ENCODE measurements at places on chromosomes 12 and 14. TPM values are rescaled to one million over a fixed set of nuclear protein-coding genes. Genes with fewer than 3 reads are reported as not detected.

Gene HOXC6
- polyA plus RNA-seq: 0.14 TPM

Gene IRAK4
- 23.6 TPM for polyA plus RNA-seq

GRCh38 chr14:50230701-50231474 is 490 bp downstream of the SOS2 start:
- DNase-seq: peak; percentile 48
- peak overlapping the region; percentile 79 for H3K4me3 ChIP-seq
- peaks cover 25% of the 10 kb centered on the region for H3K4me1 ChIP-seq
- H3K27me3 ChIP-seq: no peaks in the 10 kb centered on the region

- H3K36me3 ChIP-seq: no peaks in the 10 kb centered on the region
- no peak overlapping the region for H3K27ac ChIP-seq
Observed at GRCh38 chr14:52314595-52315354, 663 bp downstream of the PTGER2 start.

DNA sequence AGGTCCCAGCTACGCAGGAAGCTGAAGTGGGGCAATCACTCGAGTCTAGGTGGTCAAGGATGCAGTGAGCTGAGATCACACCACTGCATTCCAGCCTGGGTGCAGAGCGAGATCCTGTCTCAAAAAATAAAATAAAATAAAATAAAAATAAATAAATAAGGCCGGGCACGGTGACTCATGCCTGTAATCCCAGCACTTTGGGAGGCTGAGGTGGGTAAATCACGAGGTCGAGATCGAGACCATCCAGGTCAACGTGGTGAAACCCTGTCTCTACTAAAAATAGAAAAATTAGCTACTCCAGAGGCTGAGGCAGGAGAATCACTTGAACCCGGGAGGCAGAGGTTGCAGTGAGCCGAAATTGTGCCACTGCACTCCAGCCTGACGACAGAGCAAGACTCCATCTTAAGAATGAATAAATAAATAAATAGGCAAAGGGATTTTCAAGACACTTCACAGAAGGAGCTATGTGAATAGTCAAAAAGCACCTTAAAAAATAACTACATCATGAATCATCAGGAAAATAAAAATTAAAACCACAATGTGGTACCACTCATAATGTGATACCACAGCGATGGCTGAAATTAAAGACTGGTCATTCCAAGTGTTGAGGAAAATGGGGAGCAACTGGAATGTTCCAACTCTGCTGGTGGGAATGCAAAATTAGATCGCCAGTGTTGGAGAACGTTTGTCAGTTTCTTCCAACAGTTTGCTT is 92.9 kb upstream of the TBX3 start:
- no peak overlapping the region for H3K4me3 ChIP-seq
- no peaks in the 10 kb centered on the region for H3K4me1 ChIP-seq
- no peak overlapping the region for H3K27ac ChIP-seq
- no peak for DNase-seq

DNA sequence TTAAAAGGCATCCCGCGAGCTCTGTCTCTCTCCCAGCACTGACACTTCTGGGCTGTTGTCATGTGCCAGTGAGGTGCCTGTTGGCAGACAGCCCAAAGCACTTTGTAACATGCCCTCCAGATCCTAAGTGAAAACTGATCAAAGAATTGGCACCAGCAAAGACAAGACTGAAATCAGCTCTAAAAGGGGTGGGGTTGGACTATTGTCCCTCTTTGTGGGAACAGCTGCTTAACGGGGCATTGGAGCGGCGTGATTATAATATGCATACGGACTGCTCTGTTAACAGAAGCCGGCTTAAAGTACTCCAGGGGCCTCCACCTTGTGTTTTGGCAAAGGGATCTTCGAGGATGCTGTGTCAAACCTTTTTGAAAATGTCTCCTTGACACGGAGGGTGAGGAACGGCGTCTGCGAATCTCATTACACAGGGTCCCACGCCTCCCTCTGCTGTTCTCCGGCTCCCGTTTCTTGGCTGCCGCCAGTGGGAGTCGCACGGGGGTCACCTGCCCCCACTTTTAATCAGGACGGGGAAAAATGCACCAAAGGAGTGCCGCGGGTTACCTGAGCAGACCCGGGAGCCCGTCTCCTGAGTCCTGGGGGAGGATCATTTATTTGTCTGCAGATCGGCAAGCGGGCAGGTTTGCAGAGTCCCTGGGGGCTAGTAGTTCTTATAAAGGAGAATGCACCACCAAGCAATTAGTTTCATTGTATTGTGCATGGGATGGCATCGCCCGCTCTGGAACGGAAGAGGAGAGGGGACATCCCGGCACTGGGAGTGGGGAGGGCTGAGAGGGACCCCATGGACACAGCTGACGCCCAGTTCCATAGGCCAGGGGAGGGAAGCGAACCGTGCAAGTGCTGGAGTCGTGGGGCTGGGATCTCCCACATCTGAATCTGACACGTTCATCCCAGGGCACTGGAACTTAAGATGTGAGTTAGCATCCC is 44.3 kb downstream of the SPRING1 start:
- H3K4me1 ChIP-seq: peaks cover 22% of the 10 kb centered on the region
- peak; percentile 31 for DNase-seq
- no peaks in the 10 kb centered on the region for H3K27me3 ChIP-seq
- no peaks in the 10 kb centered on the region for H3K36me3 ChIP-seq

DNA sequence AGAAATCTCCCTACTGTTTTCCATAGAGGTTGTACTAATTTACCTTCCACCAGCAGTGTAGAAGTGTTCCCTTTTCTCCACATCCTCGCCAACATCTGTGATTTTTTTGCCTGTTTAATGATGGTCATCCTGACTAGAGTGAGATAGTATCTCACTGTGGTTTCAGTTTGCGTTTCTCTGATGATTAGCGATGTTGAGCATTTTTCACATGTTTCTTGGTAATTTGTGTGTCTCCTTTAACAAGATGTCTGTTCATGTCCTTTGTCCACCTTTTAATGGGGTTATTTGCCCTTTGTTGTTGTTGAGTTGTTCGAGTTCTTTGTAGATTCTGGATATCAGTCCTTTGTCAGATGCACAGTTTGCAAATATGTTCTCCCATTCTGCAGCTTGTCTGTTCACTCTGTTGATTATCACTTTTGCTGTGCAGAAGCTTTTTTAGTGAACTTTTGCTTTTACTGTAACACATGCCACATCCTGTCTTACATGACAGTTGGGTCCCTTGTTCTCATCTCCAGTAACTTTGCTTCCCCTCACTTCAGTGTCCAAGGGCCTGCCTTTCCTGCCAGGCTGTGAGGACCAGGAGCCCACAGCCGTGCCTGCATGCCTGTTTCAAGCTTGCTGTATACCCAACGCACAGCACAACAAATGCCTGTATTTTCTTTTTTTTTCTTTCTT is 64.9 kb downstream of the SPRING1 start:
- H3K4me3 ChIP-seq: no peak overlapping the region
- H3K4me1 ChIP-seq: no peaks in the 10 kb centered on the region
- H3K27me3 ChIP-seq: no peaks in the 10 kb centered on the region
- no peak overlapping the region for H3K27ac ChIP-seq
- H3K36me3 ChIP-seq: no peaks in the 10 kb centered on the region

DNA sequence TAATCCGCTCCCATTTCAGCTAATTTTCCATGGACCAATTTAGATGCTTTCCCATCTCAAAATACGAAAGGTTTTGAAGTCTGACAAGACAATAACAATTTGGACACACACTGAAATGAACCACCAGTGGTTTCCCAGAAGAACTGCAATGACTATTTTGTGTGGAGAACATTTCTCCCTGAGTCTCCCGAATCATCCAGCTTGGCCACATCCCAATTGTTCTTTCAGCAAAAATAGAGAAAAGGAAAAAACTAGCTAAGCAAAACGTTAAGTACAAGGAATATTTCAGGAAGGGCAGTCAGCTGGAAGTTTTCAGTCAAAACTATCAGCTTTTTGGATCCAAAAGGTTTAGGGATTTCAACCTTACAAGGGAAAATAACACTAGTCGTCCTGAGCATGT is 390.6 kb downstream of the KCNH5 start:
- no peaks in the 10 kb centered on the region for H3K27me3 ChIP-seq
- DNase-seq: no peak
- no peaks in the 10 kb centered on the region for H3K36me3 ChIP-seq
- H3K27ac ChIP-seq: no peak overlapping the region
- no peak overlapping the region for H3K4me3 ChIP-seq

DNA sequence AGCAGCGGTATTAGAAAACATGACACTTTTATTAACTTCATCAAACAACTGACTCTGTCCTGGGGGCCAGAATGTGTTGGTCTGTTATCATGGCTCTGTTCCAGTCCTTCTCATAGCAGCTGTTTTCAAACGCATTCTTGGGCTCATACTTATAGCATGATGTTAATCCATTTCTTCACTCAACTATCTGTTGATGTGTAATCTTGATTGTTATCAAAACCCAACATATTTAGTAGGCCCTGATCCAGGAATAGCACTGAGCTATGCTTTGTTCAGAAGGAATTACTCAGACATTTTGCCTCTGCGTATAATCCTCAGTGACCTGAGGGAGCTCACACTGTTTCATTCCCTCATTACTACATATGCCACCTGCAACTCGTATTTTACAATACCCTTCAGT is 315.9 kb downstream of the BMP4 start:
- H3K27me3 ChIP-seq: no peaks in the 10 kb centered on the region
- H3K4me3 ChIP-seq: no peak overlapping the region
- no peak for DNase-seq
- H3K4me1 ChIP-seq: no peaks in the 10 kb centered on the region

- H3K36me3 ChIP-seq: no peaks in the 10 kb centered on the region
- no peak overlapping the region for H3K4me3 ChIP-seq
- H3K27me3 ChIP-seq: no peaks in the 10 kb centered on the region
- H3K4me1 ChIP-seq: no peaks in the 10 kb centered on the region
- H3K27ac ChIP-seq: no peak overlapping the region
- no peak for DNase-seq
Observed at GRCh38 chr12:39467432-39467870, 24.5 kb upstream of the KIF21A start.

GRCh38 chr14:68851078-68851477 is 58.2 kb upstream of the ZFP36L1 start:
- no peak overlapping the region for H3K4me3 ChIP-seq
- H3K27ac ChIP-seq: no peak overlapping the region
- H3K27me3 ChIP-seq: no peaks in the 10 kb centered on the region
- H3K4me1 ChIP-seq: no peaks in the 10 kb centered on the region
- no peaks in the 10 kb centered on the region for H3K36me3 ChIP-seq

GRCh38 chr14:31489691-31490090 is 1.9 kb upstream of the GPR33 start:
- no peak overlapping the region for H3K27ac ChIP-seq
- DNase-seq: no peak
- no peaks in the 10 kb centered on the region for H3K27me3 ChIP-seq
- no peaks in the 10 kb centered on the region for H3K36me3 ChIP-seq

DNA sequence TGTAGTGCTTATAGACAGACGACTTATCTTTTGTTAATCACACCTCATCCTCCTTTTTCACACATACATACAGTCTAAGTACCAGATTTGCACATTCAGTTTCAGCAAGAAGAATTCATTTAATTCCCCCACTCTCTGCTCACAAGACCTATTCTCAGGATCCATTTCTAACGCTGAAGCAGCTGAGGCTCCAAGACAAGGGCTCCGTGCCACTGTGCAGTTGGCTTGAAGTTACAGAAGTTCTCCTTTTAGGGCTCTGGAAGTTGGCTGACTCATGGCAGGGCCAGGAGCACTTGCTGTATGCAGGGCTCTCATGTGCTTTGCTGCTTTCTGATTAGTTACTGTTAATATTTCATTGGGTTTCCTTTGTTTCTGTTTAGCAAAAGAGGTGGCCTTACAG is 1566.9 kb upstream of the TMEM132C start:
- H3K4me1 ChIP-seq: no peaks in the 10 kb centered on the region
- H3K27me3 ChIP-seq: no peaks in the 10 kb centered on the region
- H3K27ac ChIP-seq: no peak overlapping the region
- H3K4me3 ChIP-seq: no peak overlapping the region
- no peak for DNase-seq
- no peaks in the 10 kb centered on the region for H3K36me3 ChIP-seq

DNA sequence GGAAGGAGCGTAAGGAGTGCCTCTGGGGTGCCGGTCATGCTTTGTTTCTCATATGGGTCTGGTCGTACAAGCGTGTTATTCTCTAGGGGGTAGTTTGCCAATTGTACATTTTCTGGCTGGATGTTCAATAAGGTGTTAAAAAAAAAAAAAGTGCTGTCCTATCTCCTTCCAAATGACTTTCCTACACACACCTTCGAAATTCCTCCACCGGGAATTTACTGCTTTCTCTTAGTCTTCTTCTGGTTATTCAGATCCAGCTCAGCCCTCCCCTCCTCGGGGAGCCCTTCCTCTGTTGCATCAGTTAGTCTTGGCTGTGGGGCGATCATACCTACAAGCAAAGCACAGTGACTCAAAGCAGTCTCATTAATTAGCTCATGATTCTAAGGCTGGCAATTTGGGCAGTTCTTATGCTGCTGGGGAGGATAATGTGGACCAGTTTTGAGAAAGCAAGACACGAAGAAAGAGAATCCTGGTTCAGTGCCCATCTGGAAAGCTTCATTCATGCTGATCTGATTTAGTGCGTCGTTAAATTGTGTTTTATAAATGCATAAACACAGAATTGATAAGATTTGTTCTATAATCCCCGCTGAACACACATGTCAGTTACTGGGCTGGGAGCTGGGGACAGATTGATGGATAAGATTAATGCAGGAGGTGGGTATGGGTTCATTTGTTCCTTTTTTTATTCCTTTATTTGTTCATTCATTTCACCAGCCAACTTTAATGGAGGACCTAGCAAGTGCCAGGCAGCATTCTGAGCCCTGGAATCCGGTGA is 9.2 kb upstream of the CLMN start:
- no peak overlapping the region for H3K27ac ChIP-seq
- H3K36me3 ChIP-seq: no peaks in the 10 kb centered on the region
- DNase-seq: no peak
- no peaks in the 10 kb centered on the region for H3K27me3 ChIP-seq
- no peak overlapping the region for H3K4me3 ChIP-seq
- no peaks in the 10 kb centered on the region for H3K4me1 ChIP-seq

GRCh38 chr12:49111206-49111605 is 559 bp upstream of the LMBR1L start:
- no peaks in the 10 kb centered on the region for H3K36me3 ChIP-seq
- peak overlapping the region; percentile 94 for H3K27ac ChIP-seq
- H3K27me3 ChIP-seq: no peaks in the 10 kb centered on the region

DNA sequence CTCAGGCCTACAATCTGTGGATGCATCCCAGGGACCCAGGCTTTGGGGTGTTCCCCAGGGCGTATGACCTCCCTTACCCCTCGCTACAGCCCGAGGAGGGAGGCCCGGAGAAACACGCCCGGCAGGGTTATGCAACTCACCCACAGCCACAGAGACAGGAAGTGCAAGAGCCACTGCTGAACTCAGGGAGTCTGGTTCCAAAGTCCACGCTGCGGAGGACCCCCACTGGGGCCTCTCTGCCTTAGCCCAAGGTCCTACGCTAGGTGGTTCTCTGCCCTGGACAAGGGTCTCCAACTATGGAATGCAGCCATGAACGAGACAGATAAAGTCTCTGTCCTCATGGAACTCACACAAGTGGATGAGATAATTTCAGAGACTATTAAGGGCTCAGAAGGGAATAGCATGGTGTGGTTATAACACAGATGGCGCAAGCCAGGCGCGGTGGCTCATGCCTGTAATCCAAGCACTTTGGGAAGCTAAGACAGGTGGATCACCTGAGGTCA is 11.3 kb downstream of the SCARB1 start:
- DNase-seq: no peak
- no peak overlapping the region for H3K27ac ChIP-seq
- H3K27me3 ChIP-seq: no peaks in the 10 kb centered on the region
- peaks cover 16% of the 10 kb centered on the region for H3K4me1 ChIP-seq

Measured in pancreas (tissue), 10 donors.